ENCODE measurements at places on chromosomes 12 and 14. TPM values are rescaled to one million over a fixed set of nuclear protein-coding genes. Genes with fewer than 3 reads are reported as not detected.

The ACSM4 gene
- total RNA-seq = not detected

The PSMC6 gene
- total RNA-seq = 73.4 TPM

The NFE2 gene
- 0.79 TPM for total RNA-seq

The SLC6A13 gene
- 0.49 TPM for total RNA-seq

The SOAT2 gene
- 0.82 TPM for total RNA-seq

The SLC38A6 gene
- 11.1 TPM for total RNA-seq

The PIP4P1 gene
- total RNA-seq = 72.8 TPM

The PRR4 gene
- total RNA-seq = 3.5 TPM

The CLEC4A gene
- 0.82 TPM for total RNA-seq

- no peak for DNase-seq
- H3K4me1 ChIP-seq = peaks cover 8% of the 10 kb centered on the region
- no peaks in the 10 kb centered on the region for H3K36me3 ChIP-seq
- no peak overlapping the region for H3K27ac ChIP-seq
These were observed 1.1 kb downstream of the RIMKLB start for GRCh38 chr12:8698879-8699278.

DNA sequence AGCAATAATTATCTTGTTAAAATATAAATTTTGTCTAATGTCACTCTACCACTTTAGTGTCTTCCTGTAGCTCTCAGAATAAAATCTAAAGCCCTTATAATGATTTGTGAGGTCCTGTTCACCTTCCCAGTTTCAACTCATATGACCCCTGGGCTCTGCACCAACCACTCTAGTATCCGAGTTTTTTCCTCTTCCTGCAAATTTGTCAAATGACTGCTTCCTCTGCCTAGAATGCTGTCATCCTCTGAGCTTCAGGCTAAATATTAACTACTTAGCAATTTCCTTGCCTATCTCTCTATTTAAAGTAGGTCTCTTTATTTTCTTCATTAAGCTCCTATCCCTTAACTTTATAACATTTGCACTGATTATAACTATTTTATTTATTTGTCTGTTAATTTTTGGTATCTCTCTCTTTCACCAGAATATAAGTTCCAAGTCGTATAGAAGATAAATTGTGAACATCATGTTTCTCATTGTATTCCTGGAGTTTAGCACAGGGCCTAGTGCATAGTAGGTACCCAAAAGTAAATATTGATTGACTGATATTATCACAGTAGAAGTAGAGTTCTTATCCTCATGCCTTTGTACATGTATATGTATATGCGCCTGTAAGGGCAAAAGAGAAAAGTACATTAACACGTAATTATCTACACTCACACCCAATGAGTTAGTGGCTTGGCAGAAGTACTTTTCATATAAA lies 196.0 kb downstream of the BCAT1 start:
- no peaks in the 10 kb centered on the region for H3K4me1 ChIP-seq
- no peak overlapping the region for H3K27ac ChIP-seq
- no peak overlapping the region for H3K4me3 ChIP-seq

- H3K4me3 ChIP-seq = no peak overlapping the region
- H3K36me3 ChIP-seq = no peaks in the 10 kb centered on the region
- no peak overlapping the region for H3K27ac ChIP-seq
These were observed 803.5 kb downstream of the FLRT2 start for GRCh38 chr14:86333493-86333892.

DNA sequence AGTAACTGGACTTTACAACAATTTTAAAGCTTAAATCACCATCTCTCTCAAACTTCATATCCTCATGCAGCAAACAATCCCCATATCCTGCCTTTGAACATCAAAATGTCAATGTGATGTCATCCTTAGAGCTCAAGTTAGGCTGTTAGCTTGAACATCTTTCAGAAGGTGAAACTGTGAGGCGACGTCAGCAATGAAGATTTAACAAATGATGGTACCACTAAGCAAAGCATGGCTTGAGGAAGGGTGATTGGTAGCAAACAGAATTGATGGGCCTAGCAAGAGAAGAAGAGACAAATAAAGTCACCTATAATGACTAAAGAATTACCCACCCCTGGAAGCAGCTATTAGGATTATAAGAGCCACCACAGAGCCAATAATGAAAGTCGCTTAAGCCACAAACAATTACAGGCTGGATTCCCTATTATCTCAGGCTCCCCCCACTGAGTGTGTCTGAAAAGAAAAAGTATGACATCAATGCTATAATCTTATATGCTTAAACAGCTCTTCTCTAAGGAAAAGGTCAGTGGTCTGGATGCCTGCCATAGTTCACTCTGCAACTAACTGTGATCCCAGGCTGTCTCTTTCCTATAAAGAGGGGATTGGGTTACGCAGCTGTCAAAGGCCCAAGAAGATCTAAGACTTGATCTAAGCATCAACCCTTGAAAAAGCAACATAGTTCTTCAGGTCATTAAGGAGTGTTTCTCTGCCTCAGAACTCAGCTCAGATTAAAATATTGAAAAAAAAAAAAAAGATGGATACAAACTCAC lies 18.1 kb downstream of the EGLN3 start:
- no peak overlapping the region for H3K27ac ChIP-seq
- H3K4me1 ChIP-seq = no peaks in the 10 kb centered on the region
- H3K36me3 ChIP-seq = no peaks in the 10 kb centered on the region

- no peak for DNase-seq
- no peak overlapping the region for H3K4me3 ChIP-seq
- no peaks in the 10 kb centered on the region for H3K36me3 ChIP-seq
- H3K27me3 ChIP-seq = peaks cover 3% of the 10 kb centered on the region
- no peak overlapping the region for H3K27ac ChIP-seq
These were observed 92.5 kb downstream of the BBS10 start for GRCh38 chr12:76255692-76256091.

GRCh38 chr12:65327207-65328076 lies 49.0 kb downstream of the MSRB3 start:
- no peaks in the 10 kb centered on the region for H3K27me3 ChIP-seq
- DNase-seq = no peak
- no peaks in the 10 kb centered on the region for H3K36me3 ChIP-seq
- H3K4me1 ChIP-seq = no peaks in the 10 kb centered on the region
- no peak overlapping the region for H3K4me3 ChIP-seq
- H3K27ac ChIP-seq = no peak overlapping the region

- H3K4me1 ChIP-seq = no peaks in the 10 kb centered on the region
- DNase-seq = no peak
- H3K4me3 ChIP-seq = no peak overlapping the region
- no peaks in the 10 kb centered on the region for H3K27me3 ChIP-seq
These were observed 37.9 kb downstream of the FBRSL1 start for GRCh38 chr12:132527883-132528264.

- H3K27me3 ChIP-seq = no peaks in the 10 kb centered on the region
- H3K4me1 ChIP-seq = peaks cover 94% of the 10 kb centered on the region
These were observed 8.6 kb upstream of the HDAC7 start for GRCh38 chr12:47828008-47828975.

DNA sequence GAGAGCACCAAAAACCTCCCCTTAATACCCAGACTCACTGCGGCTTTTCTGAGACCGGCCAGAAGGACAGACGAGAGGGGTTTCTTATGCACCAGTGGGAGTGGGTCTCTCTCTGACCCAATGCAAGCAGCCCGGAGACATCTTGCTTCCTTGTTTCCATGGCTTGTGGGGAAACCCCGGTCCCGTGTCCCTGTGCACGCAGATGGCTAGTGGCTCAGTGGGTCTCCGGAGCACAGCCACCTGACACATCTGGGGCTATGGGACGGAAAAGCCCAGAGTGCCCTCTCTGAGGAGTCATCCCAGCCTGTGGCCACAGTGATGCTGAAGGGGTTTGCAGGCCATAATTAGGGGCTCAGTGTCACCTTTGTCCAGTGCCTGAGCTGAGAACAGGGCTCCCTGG lies 197.6 kb downstream of the PHETA1 start:
- DNase-seq = no peak
- no peak overlapping the region for H3K4me3 ChIP-seq
- no peak overlapping the region for H3K27ac ChIP-seq
- H3K4me1 ChIP-seq = no peaks in the 10 kb centered on the region
- peaks cover 35% of the 10 kb centered on the region for H3K27me3 ChIP-seq
- H3K36me3 ChIP-seq = no peaks in the 10 kb centered on the region

DNA sequence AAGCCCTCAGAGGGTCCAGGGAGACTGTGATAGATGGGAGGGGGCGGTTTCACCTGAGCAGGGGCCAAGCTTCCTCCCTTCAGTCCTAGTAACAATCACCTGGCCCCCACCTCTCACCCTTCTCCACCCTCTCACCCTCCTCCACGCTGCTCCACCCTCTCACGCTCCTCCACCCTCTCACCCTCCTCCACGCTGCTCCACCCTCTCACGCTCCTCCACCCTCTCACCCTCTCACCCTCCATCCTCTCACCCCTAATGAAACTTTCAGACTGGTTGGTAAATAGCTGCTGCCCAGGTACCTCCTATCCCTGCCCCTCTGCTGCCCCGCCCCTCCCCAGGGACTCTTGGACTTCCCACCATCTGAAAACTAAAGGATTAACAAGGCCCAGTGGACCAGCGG lies 34.2 kb downstream of the NGB start:
- no peak for DNase-seq
- no peaks in the 10 kb centered on the region for H3K36me3 ChIP-seq
- no peak overlapping the region for H3K27ac ChIP-seq
- H3K27me3 ChIP-seq = no peaks in the 10 kb centered on the region

DNA sequence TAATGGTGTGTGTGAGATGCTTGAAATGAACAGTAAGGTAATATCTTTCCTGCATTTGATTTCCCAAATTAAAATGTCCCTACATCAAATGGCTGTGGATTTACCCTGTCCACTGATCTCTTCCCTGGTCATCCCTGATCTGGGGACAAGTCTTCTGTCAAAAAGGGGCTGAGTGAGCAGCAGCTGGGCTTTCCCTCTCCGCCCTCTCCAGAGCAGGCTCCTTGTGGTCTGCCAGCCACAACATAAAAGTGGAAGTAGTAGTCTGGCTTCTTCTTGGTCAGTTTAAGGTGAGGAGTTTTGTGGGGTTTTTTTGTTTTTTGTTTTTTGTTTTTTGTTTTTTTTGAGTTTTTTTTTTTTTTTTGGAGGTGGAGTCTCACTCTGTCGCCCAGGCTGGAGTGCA lies 25.2 kb upstream of the PLXNC1 start:
- H3K27ac ChIP-seq = peak overlapping the region; percentile 13
- H3K36me3 ChIP-seq = no peaks in the 10 kb centered on the region

DNA sequence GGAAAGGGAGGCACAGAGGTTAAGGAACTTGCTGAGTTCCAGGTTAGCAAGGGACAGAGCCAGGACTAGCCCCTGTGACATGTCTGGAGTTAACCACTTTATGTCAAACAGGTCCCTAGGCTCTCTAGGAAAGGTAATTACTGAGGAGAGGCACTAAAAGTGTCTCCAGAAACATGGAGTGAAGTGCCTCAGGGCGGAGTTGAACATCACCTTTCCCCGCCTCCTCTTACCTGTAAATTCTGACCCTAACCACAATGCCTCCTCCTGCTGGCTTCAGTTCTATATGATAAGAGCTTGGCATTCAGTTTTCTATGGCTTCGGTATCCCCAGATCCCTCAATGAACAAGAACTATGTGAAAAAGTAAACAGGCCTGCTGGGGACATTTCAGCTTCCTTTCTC lies 18.1 kb downstream of the RPH3A start:
- no peak overlapping the region for H3K4me3 ChIP-seq
- H3K27ac ChIP-seq = no peak overlapping the region
- H3K36me3 ChIP-seq = no peaks in the 10 kb centered on the region
- no peaks in the 10 kb centered on the region for H3K4me1 ChIP-seq

- H3K4me1 ChIP-seq = peaks cover 6% of the 10 kb centered on the region
- H3K4me3 ChIP-seq = no peak overlapping the region
- peaks cover 3% of the 10 kb centered on the region for H3K27me3 ChIP-seq
- DNase-seq = no peak
These were observed 29.3 kb downstream of the AMN start for GRCh38 chr14:102951799-102952198.

DNA sequence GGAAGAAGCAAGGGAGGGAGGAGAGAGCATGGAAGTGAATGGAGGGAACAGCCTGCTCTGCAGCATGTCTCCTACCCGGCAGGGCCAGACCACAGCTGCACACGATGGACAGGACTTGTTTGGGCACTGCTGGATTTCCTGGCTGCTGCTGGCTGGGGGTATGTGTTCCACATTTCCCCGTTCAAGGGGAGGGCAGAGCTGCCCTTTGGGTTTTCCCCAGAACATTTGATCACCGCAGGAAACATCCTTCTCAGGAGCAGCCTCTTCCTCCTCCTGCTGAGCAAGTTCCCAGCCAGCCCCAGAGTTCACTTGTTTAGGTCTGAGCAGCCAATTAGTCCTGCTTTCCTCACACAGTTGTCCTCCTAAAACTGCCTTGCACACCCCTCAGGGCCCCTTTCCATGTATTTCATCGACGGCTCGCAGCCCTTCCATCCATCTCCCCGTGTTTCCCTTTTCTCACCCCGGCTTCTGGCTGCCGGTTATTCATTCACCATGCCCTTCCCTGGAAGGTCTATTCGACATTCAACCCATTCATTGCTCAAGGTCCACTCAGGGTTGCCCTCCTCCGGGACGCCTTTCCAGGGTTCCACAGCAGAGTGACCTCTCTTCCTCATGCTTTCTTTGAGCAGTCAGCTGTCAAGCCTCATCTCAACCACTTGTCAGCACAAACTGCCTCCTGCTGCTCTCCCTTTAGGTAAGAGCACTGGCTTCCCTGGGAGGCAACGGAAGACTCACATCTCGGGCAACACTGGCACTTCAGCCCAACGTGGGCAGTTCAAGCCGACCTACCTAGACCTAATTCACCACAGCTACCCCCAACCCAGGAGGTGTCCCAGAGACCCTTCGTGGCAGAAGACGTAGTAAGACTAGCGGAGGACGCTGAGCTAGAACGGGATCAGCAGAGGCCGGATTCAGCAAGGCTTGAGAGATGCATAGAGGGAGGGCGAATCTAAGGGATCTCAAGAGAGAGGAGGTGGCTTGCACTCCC lies 20.1 kb upstream of the ANO2 start:
- no peak for DNase-seq
- H3K27ac ChIP-seq = no peak overlapping the region
- no peaks in the 10 kb centered on the region for H3K27me3 ChIP-seq
- no peaks in the 10 kb centered on the region for H3K4me1 ChIP-seq

DNA sequence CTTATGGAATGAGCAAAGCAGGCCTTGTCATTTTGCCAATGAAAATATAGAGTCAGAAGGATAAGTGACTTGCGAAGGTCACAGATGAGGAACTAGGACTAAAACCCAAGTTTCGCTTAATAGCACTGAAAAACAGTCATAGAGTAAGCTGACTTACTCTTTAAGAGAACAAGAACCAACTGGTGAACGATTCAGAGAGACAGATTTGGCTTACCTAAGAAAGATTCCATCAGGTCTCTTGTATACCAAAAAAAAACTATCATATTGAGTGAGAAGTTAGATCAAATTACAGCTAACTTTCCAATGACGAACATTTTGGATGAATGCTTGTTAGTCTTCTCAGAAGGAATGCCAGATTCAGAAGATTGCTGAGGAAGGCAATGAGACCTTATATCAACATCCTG lies 74.2 kb downstream of the ZFC3H1 start:
- no peaks in the 10 kb centered on the region for H3K36me3 ChIP-seq
- H3K27me3 ChIP-seq = peaks cover 9% of the 10 kb centered on the region
- H3K27ac ChIP-seq = no peak overlapping the region
- no peak overlapping the region for H3K4me3 ChIP-seq
- no peak for DNase-seq

DNA sequence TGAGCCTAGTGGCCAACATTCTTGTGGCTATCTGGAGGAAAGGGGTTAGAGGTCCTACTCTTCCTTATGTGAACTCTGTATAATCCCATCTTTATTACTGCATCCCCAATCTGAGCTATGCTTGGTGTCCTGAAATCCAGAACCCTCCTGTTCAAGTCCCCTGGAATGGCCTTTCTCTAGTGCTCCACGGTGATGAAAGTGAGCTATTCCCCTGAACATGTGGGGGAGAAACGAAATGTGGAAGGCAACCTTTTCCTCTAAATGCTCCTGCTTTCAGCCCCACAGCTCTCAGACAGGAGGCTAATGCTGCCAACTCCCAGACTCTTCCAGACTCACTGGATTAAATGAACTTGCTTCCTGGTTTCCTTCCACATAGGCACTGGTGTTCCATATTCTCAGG lies 2.5 kb upstream of the PGAM5 start:
- no peaks in the 10 kb centered on the region for H3K27me3 ChIP-seq
- H3K36me3 ChIP-seq = no peaks in the 10 kb centered on the region
- peaks cover 19% of the 10 kb centered on the region for H3K4me1 ChIP-seq
- no peak overlapping the region for H3K4me3 ChIP-seq
- H3K27ac ChIP-seq = no peak overlapping the region

All from T-cell (primary cell).